AML-193 (cell line): ENCODE measurements at places on chromosomes 6 and 20.

GRCh38 chr6:37620519-37620918 lies 77.2 kb downstream of the MDGA1 start:
- peak; percentile 67 for DNase-seq

DNA sequence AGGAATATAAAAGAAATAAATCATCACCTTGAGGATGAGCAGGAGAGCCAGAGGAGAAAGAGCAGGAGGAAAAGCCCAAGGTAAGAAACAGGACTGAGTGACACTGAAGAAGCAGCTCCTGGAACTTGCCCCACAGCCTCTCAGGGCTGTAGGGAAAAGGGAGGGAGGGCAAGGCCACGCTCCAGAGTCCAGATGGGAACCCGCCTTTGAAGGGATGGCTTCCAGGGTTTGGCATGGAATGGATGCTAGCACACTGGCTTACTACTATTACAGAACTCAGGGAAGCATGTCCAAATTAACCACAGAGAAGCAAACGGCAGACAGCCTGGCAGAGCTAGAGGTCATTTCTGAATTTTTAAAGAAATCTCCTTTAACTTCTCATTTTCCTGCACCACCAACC lies 26.8 kb downstream of the RALGAPA2 start:
- DNase-seq = no peak

DNA sequence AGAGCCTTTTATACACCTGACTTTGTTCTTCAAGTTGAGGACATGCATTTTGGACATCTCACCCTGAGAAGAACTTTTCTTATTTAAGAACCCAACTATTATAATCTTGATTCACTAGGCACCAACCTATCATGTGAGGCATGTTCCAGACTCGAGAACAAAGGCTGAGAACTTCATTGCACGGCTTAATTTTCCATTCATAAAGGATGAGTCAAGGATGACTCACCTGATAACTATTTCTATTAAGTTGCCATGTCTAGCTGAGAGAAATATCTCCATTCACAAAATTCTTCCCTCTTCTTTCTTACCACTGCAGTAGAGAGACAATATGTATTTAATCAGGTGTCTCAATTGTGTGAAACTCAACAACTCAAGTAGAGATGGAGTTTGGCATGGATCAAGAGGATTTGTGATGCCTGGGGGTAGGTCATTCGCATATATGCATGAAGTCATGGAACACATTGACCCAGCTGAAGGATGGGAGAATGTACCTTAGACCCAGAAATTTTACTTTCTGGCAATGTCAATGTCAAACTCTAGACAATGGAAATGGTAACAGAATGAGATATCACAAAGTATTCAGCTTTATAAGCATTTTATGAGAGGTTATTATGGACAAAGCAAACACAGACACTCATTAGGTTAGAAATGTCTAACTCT lies 208.7 kb upstream of the PRND start:
- no peak for DNase-seq

- DNase-seq = no peak
Measured at GRCh38 chr6:55882718-55883569, 7.6 kb upstream of the BMP5 start.

DNA sequence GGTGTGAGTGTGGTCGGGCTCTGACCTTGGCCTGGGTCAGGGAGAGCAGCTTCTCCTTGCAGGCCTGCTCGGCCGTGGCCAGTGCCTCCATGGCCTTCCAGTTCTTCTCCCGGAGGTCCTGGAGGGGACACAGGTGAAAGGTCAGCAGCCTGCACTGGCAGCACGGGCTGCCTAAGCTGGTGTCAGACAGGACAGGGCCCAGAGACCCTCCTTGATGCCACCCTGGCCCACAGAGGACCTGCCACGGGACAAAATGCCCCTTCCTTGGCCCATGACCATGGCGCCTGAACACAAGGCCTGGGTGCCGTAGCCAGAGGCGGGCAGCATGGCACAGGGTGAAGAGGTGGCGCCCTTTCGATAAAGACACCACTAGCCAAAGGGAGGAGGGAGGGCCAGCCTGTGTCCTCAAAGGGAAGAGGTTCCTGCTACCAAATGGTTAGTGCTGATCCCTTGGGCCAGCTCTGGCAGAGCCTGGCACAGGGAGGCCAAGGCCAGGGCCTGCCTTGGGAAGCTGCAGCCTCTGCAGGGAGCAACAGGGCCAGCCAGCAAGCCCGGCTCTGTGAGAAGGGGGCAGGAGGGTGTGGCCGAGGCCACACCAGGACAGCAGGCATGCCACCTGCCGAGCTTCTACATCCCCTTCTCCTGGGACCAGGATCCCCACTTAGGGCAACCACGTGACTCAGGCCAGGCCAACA lies 54.8 kb downstream of the DSTN start:
- DNase-seq = no peak

DNA sequence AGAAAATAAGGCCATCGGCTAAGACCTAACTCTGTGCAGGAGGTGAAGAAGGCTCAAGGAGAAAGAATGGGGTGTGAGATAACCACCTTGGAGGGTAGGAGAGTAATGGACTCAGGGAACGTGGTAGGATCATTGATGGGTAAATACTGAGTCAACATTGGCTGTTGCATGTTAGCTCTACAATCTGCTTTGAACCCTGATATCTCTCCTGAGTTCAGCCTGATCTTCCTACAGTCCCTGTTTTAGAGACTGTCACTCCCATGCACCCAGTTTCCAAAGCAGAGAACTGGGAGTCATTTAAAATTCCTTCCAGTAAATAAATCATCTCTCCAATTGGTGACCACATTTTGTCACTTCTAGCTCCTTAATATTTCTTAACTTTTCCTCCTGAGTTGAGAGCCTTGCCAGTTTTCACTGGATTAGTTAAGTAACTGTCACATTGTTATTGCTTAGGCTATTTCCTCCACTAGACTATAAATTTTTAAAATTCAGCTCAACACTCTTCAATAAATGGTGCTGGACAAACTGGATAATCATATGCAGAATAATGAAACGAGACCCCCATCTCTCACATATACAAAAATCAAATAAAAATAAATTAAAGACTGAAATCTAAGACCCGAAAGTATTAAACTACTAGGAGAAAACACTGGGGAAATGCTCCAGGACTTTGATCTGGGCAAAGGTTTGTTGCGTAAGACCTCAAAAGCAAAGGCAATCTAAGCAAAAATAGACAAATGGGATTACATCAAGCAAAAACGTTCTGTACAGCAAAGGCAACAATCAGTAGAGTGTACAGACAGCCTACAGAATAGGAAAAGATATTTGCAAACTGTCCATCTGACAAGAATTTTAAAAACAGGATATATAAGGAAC lies 138.9 kb upstream of the TMEM170B start:
- peak; percentile 22 for DNase-seq

- DNase-seq = no peak
Measured at GRCh38 chr6:23533311-23533710, 592.7 kb upstream of the NRSN1 start.

GRCh38 chr6:89612121-89612520 lies 26.4 kb downstream of the LYRM2 start:
- no peak for DNase-seq

GRCh38 chr6:126312013-126312665 lies 27.8 kb upstream of the CENPW start:
- DNase-seq = peak; percentile 22

- no peak for DNase-seq
Measured at GRCh38 chr6:10725044-10725443, 2.2 kb downstream of the TMEM14C start.

- DNase-seq = no peak
Measured at GRCh38 chr20:44610313-44610962, 28.1 kb downstream of the PKIG start.

GRCh38 chr20:11924923-11925322 lies 7.2 kb downstream of the BTBD3 start:
- DNase-seq = no peak

DNA sequence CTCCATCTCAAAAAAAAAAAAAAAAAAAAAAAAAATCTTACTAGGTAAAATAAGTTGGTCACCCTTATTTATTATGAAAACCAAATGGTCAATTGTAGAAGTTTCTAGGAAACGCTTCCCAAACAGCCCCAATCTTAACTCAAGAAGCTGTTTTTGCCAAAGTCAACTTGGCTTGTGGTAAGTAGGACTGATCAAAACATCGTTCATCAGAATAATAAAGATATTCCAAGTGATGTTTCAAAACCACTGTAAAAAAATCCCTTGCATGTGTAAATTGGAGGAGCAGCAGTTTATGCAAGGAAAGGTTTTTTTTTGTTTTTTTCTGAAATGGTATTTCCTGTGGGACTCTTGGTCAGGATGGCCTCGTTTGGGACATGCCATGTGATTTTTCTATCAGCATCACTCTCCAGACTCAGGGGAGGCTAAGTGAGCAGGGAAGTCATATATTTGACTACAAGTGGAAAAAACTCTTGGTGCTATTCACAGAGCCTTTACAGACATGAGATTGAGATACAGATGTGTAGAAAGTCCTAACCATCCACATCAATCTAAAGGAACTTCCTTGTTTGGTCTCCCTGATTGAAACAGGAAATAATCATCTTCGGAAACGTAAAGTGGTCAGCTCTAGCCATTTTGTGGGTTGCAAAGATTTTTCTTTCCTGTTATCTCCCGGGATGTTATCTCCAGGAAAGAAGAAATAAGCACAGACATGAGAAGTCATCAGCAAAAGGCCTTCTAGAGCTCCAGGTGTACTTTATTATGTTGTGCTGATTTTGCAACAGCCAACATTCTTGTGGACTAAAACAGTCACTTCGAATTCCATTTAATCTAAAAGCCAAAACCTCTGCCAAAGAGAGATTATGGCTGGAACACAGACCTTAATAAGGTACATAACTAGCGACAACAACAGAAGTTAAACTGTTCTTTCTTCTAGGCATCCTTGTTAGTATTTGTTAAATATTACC lies 177.8 kb downstream of the EDN1 start:
- DNase-seq = no peak

DNA sequence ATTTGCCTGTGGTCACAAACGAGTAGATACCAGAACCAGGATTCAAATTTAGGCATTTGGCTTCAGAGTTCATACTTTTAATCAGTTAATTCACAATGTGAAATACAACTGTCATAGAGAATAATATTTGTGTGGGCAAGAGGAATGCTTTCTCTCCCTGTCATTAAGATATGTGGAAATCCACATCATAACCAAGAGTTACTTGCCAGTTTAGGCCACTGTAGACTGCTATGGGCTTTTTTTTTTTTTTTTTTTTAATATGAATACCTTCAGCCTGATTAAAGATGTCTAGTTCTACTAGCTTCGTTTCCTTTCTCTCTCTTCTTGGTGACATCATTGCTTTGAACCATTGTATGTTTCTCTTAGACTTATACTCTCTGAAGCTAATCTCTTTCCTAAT lies 244.9 kb downstream of the ZFAND3 start:
- no peak for DNase-seq

DNA sequence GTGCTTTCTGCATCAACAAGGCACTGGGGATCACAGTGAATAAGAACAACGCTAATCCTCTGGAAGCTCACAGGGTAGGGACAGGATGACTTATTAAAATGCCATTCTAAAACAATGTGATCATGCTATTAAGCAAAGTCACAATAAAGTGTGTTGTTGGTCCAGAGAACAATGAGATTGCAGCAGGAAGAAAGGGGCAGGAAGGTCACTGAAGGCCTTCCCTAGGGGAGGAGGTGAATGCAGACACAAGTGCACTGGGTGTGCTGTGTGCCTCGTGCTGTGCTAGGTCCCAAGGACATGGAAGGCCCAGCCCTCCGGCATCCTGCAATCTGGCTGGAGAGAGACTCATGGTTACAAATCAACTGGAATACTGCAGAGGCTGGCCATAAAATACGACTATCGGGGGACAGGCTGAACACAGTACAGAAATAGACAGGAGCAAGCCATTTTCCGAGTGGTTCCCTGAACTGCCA lies 55.7 kb downstream of the LYRM4 start:
- DNase-seq = no peak

- DNase-seq = no peak
Measured at GRCh38 chr6:16670183-16670582, 91.1 kb downstream of the ATXN1 start.

DNA sequence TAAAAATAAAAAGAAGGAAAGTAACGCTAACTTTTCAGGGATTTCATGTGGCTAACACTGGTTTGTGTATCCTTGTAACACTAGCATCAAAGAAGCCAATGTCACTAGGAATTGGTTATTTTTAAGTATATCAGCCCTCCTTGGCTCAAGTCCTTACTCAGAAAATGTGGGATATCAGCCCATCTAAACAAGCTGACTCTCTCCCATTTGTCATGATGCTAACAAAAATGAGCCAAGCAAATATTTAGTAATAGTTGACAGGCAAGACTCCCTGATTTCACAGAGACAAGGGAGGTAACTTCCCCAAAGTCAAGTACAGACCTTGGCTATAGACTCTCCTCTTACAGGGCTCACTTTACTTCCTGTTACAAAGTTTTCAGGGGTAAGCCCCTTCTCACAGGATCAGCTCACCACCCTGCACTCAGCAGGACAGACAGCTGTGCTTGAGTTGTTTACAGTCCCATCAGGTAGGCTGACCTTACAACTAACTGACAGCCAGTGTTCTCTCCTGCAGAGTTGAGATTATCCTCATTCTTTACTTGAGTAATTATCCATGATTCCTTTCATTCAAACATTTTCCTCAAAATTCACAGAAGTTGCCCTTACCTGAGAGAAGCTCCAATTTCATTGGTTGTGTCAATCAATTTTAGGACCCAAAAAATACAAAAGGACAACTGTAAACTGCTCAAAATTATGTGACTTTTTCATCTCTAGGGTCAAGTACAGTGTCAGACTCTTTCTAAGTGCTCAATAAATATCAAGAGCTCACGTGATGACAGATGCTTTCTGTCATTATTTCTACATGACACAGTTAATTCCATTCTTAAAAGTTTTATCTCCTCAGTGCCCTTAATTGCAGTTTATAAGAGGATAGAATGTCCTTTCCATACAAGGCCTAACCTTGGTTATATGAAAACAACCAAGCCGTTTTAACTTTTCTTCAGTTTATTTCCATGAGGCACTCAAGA lies 38.1 kb upstream of the BMP5 start:
- DNase-seq = peak; percentile 21

DNA sequence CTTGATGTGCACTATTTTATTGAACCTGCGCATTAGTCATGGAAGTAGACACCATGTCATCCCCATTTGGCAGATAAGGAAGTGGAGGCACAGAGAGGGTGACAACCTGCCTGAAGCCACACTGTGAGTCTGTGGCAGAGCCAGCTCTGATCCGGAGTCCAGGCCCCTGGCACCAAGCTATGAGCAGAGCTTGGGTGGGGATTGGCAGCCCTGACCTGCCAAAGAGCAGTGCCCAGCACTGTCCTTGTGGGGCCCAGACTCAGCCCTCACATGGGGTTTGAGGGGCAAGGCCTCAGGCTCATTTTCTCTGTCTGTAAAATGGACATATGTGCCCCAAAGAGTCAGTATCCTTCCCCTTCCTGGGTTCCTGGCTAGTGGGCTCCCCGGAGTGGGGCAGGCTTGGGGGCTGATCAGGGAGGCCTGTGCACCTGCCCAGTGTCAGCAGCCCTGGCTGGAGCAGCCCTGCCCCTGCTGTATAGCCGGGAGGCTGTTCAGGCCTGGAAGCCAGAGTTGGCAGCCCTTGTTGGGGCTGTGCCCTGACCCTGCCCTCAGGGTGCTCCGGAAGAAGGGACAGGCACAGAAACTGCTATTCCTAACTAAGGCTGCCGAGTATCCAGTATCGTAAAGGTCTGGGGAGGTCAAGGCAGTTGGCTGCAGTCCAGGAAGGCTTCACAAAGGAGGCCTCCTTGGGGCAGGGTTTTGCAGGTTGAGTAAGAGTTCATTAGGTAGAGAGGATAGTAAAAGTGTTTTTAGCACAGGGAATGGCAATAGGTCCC lies 38.7 kb downstream of the TGM2 start:
- no peak for DNase-seq
